ENCODE measurements at places on chromosomes 11 and 22.

DNA sequence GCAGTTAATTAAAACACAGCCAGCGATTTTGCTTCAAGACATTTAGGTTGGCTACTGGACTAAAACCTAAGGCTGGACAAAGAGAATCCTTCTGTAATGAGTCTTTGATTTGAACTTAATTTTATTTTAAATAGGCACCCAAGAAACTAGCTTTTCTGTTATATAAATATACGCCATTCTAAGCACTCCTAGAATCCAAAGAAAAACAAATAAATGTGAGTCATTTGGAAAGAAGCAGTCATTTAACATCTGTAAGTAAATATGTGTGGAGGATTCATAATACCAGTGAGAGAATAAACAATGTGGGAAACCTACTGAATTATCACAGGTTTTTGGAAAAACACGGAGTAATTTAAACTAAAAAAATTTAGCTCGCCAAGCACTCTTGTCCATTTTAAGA, 1.2 kb upstream of the TECTA start:
- no peak for DNase-seq

GRCh38 chr11:93477684-93478234, 65.4 kb downstream of the SMCO4 start:
- DNase-seq = no peak

- DNase-seq = no peak
Observed at GRCh38 chr11:88194990-88195389, 19.7 kb upstream of the RAB38 start.

- no peak for DNase-seq
Observed at GRCh38 chr11:28366549-28367346, 258.6 kb downstream of the METTL15 start.

GRCh38 chr11:57241353-57241972, 4.4 kb upstream of the APLNR start:
- DNase-seq = no peak

DNA sequence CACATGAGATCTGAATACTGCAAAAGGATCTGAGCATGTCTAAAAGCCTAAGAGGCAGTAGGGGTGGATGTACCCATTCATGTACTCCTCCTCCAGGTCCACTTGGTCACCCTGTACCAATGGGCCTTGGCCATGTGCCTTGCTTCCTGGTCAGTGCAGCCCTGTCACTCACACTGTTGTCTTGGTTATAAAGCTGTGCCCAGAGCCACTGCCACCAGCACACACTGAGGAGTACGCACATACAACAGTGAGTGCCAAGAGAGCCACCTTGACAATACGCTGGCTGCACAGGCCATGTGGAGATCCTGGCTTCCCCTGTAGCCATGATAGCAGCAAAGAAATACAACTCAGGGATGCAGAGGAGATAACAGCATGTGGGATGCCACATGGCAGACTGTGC, 96.4 kb upstream of the LDLRAD3 start:
- no peak for DNase-seq

DNA sequence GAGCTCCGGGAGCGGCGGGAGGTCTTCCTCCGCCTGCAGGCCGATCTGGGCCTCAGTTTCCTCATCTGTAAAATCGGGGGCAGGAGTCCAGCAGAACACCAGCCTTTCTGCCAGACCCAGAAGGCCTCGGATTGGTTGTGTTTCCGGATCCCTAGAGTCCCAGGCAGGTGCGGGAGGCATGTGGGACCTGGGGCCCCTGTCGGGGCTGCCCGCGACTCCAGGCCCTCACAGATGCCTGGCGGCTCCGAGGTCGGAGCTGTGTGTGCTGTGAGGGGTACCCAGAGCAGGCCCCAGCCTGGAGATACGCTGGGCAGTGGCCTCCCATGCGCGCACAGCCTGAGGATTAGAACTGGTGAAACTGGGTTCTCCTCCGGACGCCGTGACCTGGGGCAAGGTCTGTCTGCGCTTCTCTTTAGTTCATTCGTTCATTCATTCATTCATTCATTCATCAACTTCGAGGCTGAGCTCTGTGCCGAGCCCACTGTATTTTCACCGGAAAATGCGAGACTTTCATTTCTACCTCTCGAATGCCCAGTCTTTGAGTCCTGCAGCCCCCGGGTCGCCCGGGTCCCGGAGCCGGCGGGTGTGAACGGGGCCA, 24.6 kb downstream of the FLRT1 start:
- no peak for DNase-seq

DNA sequence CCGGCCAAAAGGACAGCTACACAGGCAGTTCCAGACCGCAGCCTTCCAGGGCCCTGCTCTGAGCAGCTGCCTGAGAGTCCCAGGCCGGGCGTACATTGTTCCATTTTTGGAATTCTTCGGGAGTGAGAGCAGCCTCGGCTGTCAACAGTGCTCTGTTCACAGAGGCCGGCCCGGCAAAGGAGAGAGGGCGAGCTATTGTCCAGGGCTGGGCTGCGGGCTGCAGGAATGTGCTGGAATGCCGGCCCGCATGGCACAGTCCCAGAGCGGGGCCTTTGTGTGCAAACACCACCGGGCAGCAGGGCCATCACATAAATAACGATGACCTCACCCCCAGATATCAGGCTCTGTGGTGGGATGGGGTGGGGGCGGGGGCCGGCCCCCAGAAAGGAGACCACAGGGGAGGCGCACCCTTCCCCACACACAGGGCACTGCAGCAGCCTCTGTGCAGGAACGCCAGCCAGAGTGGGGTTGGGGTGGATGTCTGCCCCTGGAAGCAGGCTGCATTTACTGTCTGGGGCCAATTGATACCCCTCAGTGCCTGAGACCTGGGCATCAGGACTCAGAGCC, 15.8 kb downstream of the LINC01488 start:
- no peak for DNase-seq

- DNase-seq = no peak
Observed at GRCh38 chr11:116582571-116582970, 190.2 kb downstream of the BUD13 start.

DNA sequence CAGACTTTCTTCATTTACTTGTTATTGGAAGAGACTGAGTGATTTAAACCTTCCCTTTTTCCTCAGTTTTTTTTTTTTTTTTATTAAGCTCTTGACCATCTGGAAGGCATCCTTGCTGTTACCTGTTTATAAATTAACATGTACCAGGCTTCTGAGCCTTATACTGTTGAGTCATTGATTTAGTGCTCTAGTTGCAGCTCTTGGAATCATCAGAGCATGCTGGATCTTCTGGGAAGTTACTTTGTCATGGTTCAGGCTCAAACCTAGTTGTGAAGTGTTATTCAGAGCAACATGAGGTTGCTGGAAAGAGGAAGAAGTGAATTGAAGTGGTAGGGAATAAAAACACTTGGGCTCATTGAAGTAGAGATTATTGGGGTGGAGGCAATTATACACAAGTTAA, 6.3 kb downstream of the ZDHHC5 start:
- DNase-seq = no peak

- DNase-seq = no peak
Observed at GRCh38 chr11:8355416-8355742, 91.7 kb upstream of the LMO1 start.

GRCh38 chr11:101061606-101062005, 68.0 kb downstream of the PGR start:
- DNase-seq = no peak

DNA sequence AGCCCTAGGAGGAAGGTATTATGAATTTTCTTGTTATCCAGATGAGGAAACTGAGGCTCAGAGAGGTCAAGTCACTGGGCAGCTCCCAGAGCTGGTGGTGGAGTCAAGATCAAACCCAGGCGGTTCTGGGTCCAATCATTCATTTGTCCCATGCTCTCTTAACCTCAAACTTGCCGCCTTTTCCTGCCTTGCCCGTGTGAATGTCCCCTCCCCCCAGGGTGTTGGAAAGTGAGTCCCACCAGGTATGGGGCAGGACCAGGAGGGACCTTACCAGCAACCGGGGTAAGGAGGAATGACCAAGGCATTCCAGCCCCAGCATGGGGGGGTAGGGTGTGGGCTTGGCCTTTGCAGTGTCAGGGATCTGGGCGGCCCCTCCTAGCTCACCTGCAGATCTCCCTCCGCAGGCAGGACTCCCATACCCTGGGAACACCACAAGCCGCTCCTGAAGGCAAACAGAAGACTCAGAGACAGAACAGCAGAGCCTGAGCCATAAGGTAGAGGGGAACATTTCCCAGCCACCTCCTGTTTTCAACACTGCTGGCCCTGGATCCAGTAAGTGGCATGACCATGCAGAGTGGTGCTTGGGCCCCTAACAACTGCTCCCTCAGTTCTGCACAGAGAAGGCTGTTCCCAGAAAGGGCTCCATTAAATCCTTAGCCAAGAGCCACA, 41.2 kb upstream of the SYT7 start:
- no peak for DNase-seq

DNA sequence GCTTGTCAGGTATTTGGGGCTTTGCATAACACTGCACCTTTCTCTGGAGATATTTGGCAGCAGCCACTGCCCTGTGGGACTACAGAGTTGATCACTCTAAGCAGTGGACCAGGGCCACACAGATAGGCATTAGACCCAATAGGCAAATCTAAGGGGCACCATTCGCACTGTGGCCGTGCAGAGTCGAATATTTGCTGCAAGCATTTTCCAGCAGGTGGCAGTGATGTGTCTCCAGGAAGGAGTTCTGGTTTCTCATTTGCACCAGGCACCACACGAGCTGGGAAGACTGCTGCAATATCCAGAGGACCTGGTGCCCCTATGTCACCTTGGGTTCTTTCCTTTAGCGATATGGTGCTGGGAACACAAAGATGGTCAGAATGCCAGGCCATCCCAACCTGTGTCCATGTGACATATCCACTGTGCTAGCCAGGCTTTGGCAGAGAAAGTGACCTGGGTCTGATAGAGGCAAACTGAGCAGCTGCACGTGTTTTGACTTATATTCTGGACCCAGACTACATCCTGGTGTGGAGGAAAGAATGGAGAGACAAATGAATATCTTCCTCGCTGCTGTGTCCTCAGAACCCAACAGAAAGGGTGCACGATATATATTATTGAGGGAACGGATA, 318.7 kb downstream of the BUD13 start:
- DNase-seq = peak; percentile 32

GRCh38 chr11:24122291-24122690, 374.6 kb upstream of the LUZP2 start:
- no peak for DNase-seq

DNA sequence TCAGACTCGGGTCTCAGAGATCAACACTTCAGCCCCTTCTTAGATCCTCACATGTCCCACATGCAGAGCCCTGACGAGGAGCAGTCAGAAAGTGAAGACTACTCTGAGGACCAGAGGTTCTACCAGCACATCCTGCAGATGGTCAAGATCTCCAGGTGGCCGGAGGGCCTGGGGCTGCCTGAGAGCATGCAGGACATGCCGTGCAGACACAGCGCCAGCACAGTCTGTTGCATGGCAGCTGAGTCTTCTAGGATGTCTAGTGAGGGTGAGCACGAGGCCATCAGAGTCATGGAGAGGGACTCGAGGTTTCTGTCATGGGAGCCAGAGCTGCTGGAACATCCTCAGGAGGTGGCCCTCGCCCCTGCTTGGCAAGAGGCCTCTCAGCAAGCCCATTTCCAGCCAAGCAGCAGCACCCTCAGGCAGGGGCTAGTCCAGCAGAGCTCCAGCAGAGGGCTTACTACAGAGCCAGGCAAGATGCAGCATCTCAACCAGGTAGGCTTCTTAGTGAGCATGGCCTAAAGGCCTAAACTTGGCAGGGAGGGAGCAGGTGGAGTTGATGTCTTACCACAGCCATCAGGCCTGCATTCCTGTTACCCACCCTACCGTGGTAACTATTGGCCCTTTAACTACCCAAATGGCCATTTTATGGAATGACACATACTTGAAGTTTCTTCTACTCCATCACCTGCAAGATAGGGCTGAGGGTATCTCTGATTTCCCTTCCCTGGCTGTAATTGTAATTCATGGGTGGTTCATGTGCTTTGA, 28.7 kb downstream of the CEP164 start:
- no peak for DNase-seq

- no peak for DNase-seq
Observed at GRCh38 chr11:35765211-35765610, 102.6 kb downstream of the TRIM44 start.

GRCh38 chr11:118931571-118931970, 5.8 kb upstream of the BCL9L start:
- DNase-seq = peak; percentile 33

DNA sequence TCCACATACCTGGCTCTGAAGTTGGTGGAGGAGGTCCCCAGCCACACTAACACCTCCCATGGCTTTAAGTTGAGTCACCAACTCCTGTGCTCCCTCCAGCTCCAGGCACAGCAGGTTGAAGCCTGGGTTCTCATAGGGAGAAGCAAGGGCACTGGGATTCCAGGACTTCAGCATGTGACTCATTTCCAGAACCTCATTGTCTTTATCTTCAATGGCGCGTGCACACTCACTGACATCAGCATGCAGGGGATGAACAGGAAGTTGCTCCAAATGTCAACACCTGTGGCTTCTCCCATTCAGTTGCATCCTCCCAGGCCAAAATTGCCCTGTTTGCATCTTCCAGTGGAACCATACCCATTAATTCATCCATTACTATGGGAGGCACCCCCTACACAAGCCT, 5.8 kb upstream of the UBQLNL start:
- no peak for DNase-seq

GRCh38 chr11:119659971-119660723, 68.9 kb downstream of the NECTIN1 start:
- no peak for DNase-seq

DNA sequence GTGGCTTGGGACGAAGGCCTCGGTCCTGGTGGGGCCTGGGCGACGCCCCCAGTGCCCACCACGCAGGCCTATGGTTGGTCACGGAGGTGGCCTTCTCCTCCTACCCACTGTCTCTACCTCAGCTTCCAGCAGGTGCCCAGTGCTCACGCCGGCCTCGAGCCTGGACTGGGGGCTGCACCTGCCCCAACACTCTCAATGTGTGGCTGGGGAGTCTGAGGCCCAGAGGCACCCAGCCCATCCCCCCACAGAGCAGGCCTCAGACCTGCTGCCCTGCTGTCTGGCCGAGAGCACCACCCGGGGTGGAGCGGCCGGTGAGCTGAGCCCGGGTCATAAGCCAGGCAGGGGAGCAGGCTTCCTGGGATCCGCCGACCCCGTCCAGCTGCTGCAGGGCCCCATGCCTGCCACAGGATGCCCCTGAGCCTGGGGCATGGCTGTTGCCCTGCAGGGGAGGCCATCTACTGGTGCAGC, 28.6 kb upstream of the MUC5AC start:
- DNase-seq = no peak

GRCh38 chr11:22430141-22430541, 92.0 kb downstream of the SLC17A6 start:
- DNase-seq = no peak

GRCh38 chr11:127481391-127481790, 480.8 kb upstream of the KIRREL3 start:
- no peak for DNase-seq

DNA sequence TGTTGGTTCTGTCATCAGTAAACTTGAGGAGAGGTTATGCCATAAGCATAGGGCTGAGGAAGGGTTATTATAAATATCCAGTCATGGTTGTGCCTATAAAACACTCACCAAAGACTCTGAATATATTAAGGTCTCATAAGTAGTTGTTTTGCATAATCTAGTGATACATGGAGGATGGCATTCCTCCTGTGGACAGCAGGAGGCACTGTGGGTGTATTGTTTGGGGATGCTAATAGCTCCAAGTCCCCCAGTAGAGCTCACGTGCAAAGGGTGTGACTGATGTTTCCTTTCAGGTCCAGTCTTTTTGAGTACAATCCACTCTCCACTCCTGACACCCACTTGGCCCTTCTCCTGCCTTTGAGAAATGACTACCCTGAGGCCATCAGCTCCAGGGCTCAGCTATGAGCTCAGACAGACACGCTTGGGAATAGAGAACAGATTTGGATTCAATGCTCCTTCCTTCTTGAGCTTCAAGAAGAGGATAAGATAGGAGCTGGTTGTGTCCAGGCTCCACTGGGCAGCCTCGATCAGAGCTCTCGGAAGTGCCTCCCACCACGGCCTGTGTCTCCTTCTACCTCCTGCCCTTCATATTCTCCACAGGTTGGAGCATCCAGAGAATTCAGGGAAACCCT, 85.2 kb upstream of the IGLL5 start:
- peak; percentile 48 for DNase-seq

- DNase-seq = no peak
Observed at GRCh38 chr22:46100401-46101105, 49.8 kb upstream of the PPARA start.

All from inflammatory macrophage treated with lipopolysaccharide for 4 hours (primary cell).